ENCODE measurements at places on chromosomes 6 and 20.

GRCh38 chr6:167559675-167560479 is 235.0 kb downstream of the TTLL2 start:
- no peak for DNase-seq

GRCh38 chr20:61331543-61331942 is 79.5 kb downstream of the CDH4 start:
- no peak for DNase-seq

GRCh38 chr20:20440886-20441658 is 73.2 kb downstream of the INSM1 start:
- DNase-seq = no peak

DNA sequence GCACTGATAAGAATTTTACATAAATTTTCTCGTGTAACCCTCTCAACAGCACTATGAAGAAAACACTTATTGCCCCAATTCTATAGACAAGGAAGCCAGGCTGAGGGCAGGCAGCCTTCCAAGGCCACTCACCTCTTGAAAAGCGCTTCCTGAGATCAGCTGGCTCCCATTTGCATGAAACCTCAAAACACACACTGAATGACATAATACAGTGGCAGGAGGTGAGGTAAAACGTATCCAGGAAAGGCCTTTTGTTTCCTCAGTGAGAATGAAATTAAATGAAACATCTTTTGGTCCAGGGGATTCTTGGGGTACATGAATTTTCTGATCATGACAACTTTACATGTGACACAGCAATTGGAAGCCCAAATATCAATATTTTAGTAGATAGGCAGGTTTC is 112.5 kb downstream of the WDR27 start:
- no peak for DNase-seq

DNA sequence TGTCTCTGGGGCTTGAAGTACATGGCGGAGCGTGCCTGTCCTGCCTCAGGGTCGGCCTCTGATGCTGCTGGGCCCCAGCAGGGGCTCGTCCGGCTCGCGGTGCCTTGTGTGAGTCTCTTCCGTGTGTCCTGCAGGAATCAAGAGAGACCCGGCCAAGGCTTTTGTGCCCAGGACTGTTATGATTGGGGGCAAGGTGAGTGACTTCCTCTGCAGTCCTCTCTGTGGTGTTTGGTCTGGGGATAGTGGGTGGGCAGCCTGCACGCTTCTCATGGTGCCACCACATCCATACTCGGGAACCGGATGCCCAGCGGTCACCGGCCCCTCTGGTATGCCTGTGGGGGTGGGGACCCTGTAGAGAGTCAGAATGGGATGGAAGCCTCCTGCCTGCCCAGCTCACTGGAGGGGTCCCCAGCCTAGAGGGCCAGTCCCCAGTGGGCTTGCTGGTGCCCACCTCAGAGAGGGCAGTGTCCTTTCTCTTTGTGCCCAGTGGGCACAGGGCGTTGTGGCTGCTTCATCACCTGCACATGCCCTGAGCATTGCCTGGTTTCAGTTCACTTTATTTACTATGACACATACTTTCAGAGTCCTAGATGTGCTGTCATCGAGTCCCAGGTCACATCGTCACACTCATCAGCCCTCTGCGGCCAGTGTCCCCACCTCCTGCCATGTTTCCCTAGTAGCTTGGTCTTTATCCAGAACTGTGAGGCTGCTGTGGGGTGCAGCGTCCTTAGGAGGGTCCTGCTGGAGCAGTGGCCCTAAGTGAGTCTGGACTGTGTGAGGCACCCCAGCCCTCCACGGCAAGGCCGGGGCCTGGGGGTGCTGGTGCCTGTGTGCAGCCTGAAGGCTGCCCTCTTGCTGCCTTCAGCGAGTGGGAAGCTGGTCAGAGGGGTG is 40.7 kb downstream of the PYGB start:
- no peak for DNase-seq

- no peak for DNase-seq
Observed at GRCh38 chr6:109241199-109241598, 141.1 kb downstream of the CD164 start.

GRCh38 chr6:25458485-25458884 is 179.3 kb downstream of the CARMIL1 start:
- no peak for DNase-seq

- DNase-seq = no peak
Observed at GRCh38 chr20:40536808-40537207, 152.2 kb downstream of the MAFB start.

GRCh38 chr6:26028746-26029569 is 58.3 kb upstream of the HFE start:
- peak; percentile 31 for DNase-seq

DNA sequence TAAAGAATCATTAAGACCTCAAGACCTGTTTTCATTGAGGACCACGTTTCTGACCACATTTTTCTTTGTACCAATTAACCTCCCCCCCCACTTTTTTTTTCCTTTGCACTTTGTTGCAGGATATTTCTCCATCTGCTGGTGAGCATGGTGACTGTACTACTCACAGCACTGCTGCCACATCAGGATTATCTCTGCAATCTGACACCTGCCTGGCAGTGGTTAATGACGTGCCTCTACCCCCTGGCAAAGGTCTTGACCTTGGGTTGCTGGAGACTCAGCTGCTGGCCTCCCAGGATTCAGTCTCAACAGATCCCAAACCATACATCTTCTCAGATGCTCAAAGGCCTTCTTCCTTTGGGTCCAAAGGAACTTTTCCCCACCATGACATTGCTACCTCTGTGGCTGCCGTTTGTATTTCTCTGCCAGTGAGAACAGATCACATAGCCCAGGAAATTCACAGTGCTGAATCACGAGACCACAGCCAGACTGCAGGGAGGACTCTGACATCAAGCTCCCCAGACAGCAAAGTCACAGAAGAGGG is 46.6 kb upstream of the EDN3 start:
- no peak for DNase-seq

DNA sequence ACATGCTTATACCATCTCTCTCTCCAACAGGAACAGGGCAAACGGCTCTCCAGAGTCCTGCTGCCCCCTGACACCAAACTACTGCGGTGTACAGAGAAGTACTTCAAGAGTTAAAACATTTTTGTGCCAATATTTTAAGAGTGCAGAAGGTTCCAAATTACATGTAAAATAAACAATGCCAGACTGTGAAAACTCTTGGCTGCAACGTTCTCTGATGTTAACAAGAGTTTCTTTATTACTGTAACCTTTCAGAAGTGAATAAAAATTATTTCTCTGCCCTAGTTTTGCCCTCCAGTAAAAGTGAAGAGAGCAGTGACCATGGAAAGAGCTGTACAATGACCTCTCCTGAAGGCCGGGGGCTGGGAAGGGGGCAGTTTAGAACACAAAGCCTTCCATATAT is 41.4 kb upstream of the FAM83C start:
- DNase-seq = no peak

DNA sequence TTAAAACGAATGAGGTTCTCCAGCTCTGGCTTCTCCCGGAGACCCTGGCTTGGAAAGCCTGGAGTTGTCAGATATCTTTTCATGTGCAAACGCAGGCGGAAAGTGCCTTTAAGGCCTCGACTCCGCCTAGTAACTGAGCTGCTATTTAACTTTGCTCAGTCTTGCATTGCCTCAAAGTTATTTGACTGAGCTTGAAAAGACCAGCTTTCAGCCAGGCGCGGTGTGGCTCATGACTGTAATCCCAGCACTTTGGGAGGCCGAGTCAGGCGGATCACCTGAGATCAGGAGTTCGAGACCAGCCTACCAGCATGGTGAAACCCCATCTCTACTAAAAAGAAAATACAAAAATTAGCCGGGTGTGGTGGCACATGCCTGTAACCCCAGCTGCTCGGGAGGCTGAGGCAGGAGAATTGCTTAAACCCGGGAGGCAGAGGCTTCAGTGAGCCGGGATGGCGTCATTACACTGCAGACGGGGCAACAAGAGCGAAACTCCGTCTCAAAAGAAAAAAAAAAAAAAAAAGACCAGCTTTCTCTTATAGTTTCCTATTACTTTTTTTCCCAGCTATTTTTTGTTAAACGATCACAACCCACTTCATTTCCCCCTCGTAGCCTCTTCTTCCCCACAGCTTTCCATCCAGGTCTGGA is 1.9 kb downstream of the GCNT2 start:
- DNase-seq = no peak

GRCh38 chr6:34358389-34358905 is 34.0 kb downstream of the NUDT3 start:
- no peak for DNase-seq

DNA sequence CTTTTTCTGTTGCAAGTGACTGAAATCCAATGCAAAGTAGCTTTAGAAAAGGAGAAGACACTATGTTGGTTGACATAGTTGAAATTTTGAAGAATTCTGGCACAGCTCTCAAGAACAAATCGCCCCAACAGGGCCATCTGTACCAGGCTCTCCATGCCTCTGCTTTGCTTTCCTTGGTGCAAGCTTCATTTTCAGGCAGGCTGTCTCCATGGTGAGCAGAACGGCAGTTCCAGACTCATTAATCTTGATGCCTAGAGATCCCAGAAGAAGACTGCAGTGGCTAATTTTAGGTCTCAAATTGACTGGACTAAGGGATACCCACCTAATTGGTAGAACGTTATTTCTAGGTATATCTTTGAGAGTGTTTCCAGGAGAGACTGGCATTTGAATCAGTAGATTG is 950.7 kb upstream of the FLRT3 start:
- no peak for DNase-seq

- DNase-seq = peak; percentile 80
Observed at GRCh38 chr20:35303735-35304491, 11.7 kb upstream of the FAM83C start.

DNA sequence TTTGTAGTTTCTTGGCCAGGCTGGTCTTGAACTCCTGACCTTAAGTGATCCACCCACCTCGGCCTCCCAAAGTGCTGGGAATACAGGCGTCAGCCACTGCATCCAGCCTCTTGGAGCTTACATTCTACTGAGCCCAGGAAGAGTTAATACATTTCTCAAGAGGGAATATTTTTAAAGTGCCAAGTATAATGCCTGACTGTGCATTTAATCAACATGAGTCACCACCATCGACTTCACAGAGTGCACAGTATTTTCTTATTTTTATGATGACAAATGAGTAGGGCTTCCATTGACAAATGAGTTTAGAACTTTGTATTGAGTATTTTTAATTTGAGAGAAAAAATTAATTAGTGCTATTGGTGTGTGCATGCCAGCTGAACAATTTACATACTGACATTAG is 72.2 kb downstream of the SASH1 start:
- DNase-seq = no peak

GRCh38 chr6:64817525-64817924 is 889.5 kb downstream of the EYS start:
- DNase-seq = no peak

DNA sequence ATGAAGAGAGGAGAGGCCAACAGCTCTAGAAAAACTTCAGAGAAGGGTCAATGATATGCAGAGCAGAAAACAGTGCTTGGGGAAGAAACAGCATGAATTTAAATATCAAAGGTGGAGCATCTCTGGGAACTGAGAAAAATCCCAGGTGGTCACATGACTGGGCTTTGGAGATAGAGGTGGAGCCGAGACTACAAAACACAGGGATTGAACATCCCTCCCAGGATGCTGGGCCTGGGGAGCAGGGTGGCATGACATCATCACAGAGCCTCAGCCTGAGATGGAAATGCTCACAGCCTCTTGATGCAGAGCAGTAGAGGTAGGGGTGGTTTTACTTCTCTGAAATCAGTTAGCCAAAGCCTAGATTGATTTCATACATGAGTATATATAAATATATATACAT is 529.5 kb downstream of the PRKN start:
- no peak for DNase-seq

DNA sequence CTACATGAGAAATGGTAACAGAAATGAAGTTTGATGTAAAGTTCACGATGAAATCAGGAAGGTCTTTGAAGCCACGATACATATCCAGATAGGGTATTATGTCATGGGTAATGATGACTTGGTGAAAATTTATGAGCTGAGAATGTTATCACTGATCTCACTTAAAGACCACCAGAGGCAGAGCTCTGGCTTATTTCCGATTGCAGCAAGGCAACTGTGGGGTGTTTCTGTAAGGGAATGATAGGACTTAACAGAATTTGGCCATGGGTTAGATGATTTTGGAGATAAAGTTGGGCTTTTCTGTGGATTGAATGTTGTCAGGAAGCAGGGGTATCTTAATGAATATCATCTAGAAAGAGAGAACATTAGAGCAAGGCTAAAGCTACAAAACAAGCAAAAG is 508.4 kb downstream of the HDGFL1 start:
- no peak for DNase-seq

DNA sequence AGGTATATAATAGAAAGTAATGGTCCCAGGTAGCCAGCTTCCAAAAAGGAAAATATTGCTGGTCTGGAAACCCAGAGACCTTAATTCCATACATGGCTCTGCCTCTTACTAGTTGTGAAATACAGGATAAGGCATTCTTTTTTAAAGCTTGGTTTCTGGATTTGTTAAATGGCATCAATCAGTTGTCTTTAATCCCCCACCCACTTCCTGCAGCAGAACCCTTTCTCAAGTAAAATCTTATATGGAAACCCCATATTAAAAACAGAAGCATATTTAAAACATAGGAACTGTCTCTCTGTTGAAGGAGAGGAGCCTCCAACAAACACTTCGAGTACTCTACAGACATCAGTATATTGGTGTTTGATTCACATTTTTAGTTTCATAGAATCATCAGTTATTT is 6.2 kb upstream of the LCA5 start:
- DNase-seq = no peak

DNA sequence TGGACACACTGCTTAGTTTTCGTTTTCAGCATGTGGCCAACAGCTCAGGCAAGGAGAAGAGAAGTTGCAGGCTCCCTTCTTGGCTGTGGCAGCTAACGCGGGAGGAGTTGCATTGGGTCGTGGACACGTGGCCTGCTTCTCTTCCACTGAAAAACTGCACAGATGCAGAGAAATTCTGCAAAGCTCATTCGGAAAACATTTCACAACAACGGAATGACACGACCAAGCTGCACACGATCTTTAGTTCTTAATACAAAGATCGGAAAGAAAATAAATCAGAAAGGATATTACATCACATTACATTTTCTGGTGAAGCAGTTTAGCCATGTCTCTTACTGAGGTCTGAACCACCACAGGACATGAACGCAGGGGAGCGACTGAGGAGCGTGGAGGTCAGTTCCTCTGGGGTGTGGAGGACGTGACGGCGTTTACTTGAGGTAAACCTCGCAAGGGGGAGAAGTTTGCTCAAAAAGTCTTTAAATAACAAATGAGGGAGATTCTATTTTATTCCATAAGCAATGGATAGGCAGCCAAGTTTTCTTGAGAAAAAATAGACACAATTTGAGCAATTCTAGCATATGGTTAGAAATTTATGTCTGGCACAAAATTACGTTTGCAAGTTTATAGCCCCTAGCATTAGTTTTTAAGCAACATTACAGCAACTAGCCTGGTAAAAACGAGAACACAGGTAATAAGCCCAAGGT is 178.3 kb downstream of the THBS2 start:
- no peak for DNase-seq

Measured in NCI-H1930 (cell line).